ENCODE measurements at places on chromosomes 12 and 14. TPM values are rescaled to one million over a fixed set of nuclear protein-coding genes. Genes with fewer than 3 reads are reported as not detected.
A peak's percentile ranks its signal among the peaks of the same experiment; 100 is the strongest.

- no peak for DNase-seq
These were observed 95.0 kb upstream of the CCND2 start for GRCh38 chr12:4178424-4179170.

DNA sequence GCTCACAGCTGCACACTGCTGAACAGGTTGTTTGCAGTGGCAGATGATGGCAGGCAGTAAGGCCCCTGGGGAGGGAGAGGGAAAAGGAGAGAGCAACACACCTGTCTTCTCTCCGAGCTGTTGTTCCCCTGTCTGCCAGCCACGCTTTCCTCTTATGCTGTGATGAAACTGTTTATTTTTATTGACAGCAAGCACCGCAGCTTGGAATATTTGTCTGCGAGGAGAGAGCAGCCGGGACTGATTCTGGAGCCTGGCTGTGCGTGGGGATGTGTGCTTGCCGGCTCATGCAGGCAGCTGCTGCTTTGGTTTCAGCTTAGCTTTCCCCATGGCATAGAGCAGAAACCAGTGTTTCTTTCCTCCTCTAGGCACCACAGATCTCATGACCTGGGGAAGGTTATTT is 58.7 kb upstream of the KCNA5 start:
- DNase-seq, result no peak

DNA sequence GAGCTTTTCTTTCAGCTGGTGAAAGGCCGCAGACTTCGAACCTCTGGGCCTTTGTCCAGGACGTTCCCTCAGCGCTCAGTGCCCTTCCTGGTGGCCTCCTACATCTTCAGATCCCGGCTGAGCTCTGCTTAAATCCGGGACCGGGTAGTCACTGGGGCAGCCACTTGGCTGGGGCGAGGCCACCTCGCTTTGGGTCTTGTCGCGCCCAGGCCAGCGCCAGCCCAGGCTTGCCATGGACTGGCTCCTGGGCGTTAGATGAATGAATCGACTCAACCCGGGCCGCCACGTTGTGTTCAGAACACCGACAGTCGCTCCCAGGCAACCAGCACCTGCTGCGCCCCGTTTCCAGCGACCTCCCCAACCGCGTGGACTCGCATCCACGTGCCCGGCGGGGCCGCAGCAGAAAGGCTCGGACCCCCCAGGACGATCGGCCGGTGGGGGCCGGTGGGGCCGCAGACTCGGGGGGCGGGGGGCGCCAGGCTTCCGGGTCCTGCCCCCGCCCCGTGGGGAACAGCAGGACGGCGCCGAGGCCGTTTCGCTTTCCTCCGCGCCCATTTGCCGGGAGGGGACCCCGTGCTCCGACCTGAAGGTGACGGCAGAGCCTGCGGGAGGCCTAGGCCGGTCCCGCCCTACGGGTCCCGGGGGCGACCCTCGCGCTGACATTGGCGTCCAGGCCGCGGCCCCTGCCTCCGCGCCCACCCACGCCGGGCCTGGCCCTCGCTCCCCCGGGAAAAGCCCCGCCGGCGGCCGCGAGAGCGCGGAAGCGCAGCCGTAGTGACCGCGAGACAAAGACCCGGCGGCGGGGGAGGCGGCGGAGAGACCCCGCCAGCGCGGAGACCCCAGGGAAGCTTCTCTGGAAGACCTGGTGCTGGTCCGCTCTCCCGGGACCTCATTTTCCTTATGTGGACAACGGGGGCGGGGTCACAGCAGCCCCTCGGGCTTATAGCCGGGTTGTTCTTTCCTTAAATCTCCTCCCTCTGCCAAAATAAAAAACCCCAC is 37.3 kb upstream of the RCOR1 start:
- DNase-seq, result peak; percentile 67

GRCh38 chr12:4985820-4986219 is 57.9 kb upstream of the KCNA5 start:
- DNase-seq, result no peak

DNA sequence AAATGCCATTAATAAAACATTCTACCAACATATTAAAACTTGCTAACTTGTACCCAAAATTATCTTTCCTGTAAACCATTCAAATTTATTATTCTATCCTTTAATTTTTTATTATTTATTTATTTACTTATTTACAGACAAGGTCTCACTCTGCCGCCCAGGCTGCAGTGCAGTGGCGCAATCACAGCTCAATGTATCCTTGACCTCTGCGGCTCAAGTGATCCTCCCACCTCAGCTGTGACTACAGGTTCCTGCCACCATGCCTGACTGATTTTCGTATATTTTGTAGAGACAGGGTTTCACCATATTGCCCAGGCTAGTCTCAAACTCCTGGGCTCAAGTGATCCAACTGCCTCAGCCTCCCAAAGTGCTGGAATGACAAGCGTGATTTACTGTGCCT is 20.4 kb upstream of the LIN7A start:
- DNase-seq, result no peak

DNA sequence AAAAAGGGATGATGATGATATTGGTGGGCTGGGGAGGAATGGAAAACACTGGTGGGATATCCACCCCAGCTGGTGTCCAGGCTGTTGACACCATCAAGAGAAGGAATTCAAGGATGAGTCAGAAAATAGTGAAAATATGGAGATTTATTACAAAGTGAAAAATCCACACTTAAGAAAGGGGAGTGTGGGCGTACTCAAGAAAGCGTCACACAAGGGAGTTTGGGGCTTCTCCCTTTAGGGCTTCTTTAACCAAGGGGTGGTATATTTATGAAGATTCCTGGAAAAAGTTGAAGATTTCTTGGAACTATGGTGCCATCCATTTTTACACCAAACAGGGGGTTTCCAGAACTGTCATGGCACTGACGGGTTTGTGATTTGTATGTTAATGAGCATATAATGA is 63.1 kb upstream of the ARID2 start:
- DNase-seq, result no peak

DNA sequence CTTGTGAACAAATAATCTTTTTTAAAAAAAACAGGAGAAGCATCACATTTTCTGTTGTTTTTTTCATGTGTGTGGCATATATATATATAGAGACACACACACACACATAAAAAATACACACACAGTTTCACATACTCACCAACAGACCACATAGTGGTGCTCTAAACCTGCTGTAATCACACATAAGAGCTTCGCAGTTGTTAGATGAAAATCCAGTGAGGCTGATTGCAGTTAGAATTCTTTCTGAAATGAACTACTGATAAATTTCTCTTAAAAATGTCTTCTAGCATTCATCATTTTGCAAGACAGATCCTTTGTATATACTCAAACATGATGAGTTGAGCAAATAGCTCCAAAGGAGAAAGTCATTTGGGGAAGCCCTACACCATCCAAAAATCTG is 434.3 kb upstream of the STXBP6 start:
- no peak for DNase-seq

DNA sequence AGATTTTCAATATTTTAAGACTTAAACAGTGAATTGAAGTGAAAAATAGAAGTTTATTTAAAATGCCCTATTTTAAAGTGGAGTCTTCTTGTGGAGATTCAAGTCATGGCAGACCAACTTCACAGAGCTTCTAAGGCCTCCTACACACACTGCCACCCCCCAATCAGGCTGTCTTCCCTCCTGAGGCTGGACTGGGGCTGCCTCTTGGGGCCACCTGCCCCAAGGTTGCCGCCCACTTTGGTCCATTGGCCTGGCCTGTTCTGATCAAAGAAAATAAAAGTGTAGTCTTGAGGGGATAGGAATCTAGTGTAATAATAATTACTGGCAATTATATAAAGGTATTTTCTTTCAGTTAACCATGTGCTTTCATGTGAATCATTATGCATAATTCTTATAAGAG is 1.3 kb downstream of the GOLT1B start:
- no peak for DNase-seq

GRCh38 chr12:48717252-48717695 is 767 bp upstream of the CCNT1 start:
- DNase-seq, result no peak

- DNase-seq, result no peak
These were observed 235.8 kb downstream of the NEDD1 start for GRCh38 chr12:97142737-97143410.

DNA sequence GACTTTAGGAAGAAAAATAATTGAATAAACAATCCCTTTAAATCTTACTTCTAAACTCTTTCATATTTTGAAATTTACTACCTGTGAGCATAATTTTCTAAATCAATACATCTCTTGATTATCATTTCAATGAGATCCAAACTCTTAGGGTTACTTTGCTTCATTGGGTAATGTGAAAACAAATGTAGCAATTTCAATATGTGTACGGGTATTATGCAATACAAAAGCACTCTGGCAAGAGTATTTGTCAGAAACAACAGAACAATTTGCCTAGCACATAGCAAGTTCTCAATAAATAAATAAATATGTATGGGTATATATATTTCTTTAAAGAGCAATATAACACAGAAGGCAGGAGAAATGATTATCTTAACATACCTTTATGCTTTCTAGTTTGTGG is 77.1 kb downstream of the PLEKHG7 start:
- no peak for DNase-seq

- DNase-seq, result no peak
These were observed 55.2 kb upstream of the KCNH3 start for GRCh38 chr12:49483619-49484018.

DNA sequence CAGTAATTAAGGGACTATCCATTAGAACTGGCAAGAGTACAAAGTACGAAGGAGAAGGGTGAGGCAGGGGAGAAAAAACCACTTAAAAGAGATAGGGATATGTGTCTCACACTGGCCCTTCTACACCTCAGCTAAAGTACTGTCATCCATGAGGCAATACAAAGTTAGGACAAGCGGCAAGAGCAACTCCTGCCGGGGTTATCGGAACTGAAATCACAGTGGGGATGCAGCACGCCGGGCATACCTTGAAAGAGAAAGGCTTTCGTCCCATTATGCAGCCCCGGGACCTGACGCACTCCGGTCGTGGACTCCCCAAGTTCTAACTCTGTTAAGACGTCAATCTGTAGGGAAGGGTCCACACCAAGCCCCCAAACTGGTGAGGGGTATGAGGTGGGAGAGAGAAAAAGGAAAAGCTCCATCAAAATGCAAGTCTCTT is 1.1 kb downstream of the NELL2 start:
- DNase-seq, result peak; percentile 23

GRCh38 chr12:108637222-108637971 is 3.7 kb upstream of the SELPLG start:
- no peak for DNase-seq

GRCh38 chr14:84036840-84037239 is 1493.1 kb upstream of the FLRT2 start:
- no peak for DNase-seq

DNA sequence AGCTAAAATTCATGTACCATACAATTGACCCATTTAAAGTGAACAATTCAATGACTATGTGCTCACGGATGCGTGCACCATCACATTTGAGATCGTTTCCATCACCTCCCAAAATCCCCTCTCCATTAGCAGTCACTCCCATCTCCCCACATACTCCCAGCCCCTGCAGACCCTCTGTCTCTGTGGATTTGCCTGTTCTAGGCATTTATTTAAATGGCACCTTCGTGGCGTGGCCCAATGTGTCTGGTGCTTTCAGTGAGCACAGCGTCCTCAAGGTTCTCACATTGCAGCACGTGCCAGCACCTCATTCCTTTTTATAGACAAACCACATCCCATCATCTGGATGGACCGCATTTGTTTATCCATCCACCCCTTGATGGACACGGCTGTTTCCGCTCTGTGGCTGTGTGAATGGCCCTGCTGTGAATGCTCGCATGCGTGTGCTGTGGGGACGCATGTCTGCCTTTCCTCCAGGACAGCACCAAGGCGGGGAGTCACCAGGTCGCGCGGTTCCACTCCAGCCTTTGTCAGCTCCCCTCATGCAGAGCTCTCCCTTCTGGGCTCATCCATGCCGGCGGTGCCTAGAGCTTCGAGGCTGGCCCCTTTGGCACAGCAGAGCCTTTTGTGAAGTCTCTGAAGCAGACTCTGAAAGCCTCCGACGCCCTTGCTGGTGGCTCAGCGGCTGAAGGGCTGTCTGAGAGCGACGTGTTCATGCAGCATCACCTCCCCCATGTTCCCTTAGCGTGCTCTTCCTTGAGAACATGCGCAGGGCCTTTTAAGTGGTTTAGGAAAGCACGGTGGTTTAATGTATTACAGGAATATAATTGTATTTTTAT is 184.4 kb downstream of the KIF26A start:
- DNase-seq, result no peak

- DNase-seq, result no peak
These were observed 46.7 kb downstream of the TTC6 start for GRCh38 chr14:37642125-37642524.

DNA sequence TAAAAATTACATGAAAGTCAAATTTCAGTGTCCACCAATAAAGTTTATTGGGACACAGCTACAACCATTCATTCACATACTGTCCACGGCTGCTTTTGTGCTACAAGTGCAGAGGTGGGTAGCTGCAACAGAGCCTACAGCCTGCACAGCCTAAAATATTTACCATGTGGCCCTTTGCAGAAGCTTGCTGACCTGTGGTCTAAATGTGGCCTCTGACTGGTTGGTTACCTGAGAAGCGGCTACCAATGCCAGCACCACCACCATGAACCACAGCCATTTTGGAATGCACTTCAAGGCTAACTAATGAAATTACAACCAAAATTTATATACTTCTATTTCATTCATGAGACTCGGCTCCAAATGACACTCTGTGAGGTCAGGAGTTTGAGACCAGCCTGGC is 58.6 kb downstream of the NT5DC3 start:
- no peak for DNase-seq

DNA sequence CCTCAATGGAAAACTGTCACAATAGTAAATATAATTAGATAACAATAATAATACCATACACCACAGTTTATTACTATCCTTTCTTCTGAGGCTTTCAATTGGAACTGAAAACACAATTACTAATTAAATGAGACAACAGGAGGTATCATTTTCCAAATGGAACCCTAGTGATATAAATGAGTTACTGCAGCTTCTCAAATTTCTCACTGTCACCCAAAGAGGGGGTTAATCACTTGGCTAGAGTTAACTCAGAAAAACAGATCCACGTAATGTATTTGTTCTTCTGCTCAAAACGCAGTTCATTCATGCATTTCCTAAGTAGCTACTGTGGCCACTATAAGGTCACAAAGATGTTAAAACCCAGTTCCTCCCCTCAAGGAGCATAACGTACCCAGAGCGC is 120.9 kb upstream of the FOXN3 start:
- DNase-seq, result no peak

- no peak for DNase-seq
These were observed 316.8 kb downstream of the BCL11B start for GRCh38 chr14:98955036-98955740.

DNA sequence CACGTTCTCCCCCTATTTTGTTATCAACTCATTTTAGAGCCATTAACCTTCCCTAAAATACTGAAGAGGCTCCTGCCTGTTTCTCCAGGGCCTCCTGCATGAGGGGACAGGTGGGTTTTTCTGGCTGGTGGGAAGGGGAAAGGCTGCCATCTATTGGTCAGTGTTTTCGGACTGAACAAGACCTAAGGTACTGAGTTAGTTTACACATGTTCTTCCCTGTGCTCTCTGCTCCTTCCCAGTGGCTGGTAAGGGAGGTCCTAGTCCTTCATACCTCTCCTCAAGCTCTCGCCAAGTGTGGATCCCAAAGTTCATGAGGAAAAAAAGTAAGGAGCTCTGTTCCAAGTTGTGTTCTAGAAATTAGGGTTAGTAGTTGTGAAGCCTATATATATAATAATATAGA is 357.5 kb downstream of the FSCB start:
- no peak for DNase-seq

Gene CMA1
- not detected for polyA plus RNA-seq

Gene APOLD1
- 0.25 TPM for polyA plus RNA-seq

Gene MAP3K12
- 4.9 TPM for polyA plus RNA-seq

Gene FIGNL2
- 0.07 TPM for polyA plus RNA-seq

Gene OR10AD1
- not detected for polyA plus RNA-seq

Gene PDZRN4
- polyA plus RNA-seq, result not detected

Gene ESR2
- polyA plus RNA-seq, result not detected

Gene P2RX2
- polyA plus RNA-seq, result not detected

Gene FOXN4
- polyA plus RNA-seq, result not detected

Gene FAIM2
- not detected for polyA plus RNA-seq

Gene CMKLR1
- not detected for polyA plus RNA-seq

Gene SIX1
- not detected for polyA plus RNA-seq

Gene NAP1L1
- 172 TPM for polyA plus RNA-seq
